ENCODE measurements at places on chromosomes 7 and 10. TPM values are rescaled to one million over a fixed set of nuclear protein-coding genes. Genes with fewer than 3 reads are reported as not detected.

DNA sequence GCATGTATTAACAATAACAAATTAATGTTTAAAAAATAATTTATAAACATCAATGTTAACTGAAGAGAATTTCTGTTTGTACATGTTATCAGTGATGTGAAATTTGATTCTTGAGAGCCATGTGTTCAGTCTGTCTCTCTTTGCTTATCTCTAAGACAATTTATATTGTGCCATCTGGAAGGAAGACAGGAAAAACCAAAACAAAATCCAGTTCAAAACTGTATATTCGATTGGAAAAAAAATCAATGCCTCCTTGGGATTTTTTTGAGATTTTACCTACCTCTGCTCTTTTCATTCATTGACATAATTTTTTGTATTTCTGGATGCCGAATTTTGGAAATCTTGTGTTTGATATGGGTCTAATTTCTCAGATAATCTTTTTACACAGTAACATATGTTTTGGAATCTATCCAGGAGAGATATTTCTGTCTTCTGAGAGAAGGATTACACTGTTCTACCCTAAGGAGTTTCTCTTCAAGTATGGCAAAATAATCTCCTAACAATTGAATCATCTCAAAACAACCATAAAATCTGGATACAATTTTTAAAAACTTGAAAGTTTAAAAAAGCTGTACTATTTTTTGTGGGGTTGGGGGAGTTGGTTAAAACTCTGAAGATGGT, 311.9 kb upstream of the GNAI1 start:
- DNase-seq: no peak
- no peaks in the 10 kb centered on the region for H3K4me1 ChIP-seq
- no peaks in the 10 kb centered on the region for H3K36me3 ChIP-seq

- peak overlapping the region; percentile 90 for H3K4me3 ChIP-seq
- H3K27ac ChIP-seq: peak overlapping the region; percentile 30
- H3K36me3 ChIP-seq: no peaks in the 10 kb centered on the region
- H3K4me1 ChIP-seq: peaks cover 6% of the 10 kb centered on the region
Measured at GRCh38 chr7:2313450-2314208, 612 bp downstream of the SNX8 start.

DNA sequence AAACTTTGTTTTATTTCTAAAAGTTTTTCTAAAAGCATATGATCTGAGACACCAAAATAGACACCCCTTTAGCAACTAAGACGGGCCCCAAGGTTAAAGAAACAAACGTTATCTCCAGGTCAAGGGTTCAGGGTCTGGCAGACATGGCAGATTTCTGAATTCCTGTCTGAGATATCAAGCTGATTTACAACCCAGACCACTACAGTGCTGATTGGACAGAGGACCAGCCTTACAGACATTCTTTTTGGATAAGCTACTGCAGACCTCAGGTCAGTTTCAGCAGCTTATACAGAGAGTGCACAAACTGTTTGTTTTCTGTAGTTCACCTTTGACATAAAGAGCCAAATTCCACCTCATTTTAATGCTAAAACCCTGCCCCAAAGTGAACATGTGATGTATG, 34.8 kb downstream of the SVOPL start:
- H3K27me3 ChIP-seq: peaks cover 2% of the 10 kb centered on the region
- H3K4me3 ChIP-seq: no peak overlapping the region
- H3K4me1 ChIP-seq: no peaks in the 10 kb centered on the region
- H3K36me3 ChIP-seq: no peaks in the 10 kb centered on the region

DNA sequence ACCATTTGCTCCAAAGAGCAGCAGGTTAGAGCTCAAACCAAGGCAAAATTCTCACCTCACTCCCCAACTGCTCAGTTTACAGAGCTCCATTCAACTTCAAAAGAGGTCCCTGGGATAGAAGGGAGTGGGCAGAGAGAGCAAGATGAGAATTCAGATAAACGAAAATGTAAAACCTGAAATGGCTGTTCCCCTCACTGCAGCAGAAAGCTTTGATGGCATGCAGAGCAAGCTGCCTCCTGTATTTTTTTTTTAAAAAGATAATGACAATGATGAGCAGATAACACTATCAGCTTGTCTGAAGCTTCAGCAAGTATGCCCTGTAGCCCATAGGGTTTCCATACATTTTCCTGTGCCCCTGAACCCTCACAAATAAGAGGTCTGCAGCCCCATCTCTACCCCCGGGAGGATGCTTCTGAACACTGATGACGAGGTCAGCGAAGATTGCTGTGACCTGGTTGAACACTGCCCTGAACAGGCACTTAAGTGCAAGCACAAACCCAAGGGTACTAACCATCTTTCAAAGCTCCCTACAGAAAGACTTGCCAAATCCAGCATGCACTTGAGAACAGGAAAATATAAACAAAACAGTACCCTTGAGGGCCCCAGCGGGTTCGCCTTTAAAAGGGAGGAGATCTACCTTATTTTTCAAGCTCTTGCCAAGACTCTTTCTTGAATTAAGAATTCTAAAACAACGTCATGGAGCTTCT, 81.3 kb downstream of the GLI3 start:
- no peak overlapping the region for H3K27ac ChIP-seq
- no peaks in the 10 kb centered on the region for H3K36me3 ChIP-seq
- H3K4me1 ChIP-seq: no peaks in the 10 kb centered on the region
- no peak overlapping the region for H3K4me3 ChIP-seq

GRCh38 chr10:69466158-69466490, 14.9 kb downstream of the TSPAN15 start:
- no peak overlapping the region for H3K27ac ChIP-seq
- H3K36me3 ChIP-seq: no peaks in the 10 kb centered on the region
- peaks cover 49% of the 10 kb centered on the region for H3K4me1 ChIP-seq
- H3K4me3 ChIP-seq: no peak overlapping the region
- DNase-seq: no peak

Gene C10orf143
- 0.44 TPM for total RNA-seq

Gene RFC2
- 40.0 TPM for total RNA-seq

- H3K27ac ChIP-seq: no peak overlapping the region
- H3K36me3 ChIP-seq: no peaks in the 10 kb centered on the region
- H3K4me3 ChIP-seq: no peak overlapping the region
- no peak for DNase-seq
- H3K4me1 ChIP-seq: no peaks in the 10 kb centered on the region
- no peaks in the 10 kb centered on the region for H3K27me3 ChIP-seq
Measured at GRCh38 chr7:87816389-87816788, 59.8 kb downstream of the SLC25A40 start.

Gene SPOCK2
- 0.67 TPM for total RNA-seq

DNA sequence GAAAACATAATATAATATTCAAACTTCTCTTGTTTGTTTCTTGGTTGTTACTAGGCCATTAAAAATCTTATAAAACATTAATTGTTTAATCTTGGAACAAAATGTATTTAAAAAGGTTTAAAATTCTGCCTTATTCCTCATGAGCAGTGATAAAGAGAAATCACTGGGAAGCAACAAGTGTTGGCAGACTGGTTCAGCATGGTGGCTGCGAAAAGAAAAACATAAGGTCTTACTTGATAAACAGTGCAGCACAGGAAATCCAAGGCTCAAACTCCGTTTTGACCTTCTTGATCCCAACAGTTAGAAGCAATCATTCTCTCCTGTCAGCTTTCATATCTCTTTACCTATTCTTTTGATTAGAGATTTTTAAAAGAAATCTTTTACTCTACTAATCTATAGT, 530.8 kb downstream of the CNTNAP2 start:
- no peak for DNase-seq
- H3K27ac ChIP-seq: no peak overlapping the region
- no peaks in the 10 kb centered on the region for H3K4me1 ChIP-seq
- no peaks in the 10 kb centered on the region for H3K27me3 ChIP-seq

- DNase-seq: no peak
- H3K4me1 ChIP-seq: no peaks in the 10 kb centered on the region
- no peaks in the 10 kb centered on the region for H3K36me3 ChIP-seq
- H3K4me3 ChIP-seq: no peak overlapping the region
Measured at GRCh38 chr10:108014145-108014901, 849.8 kb upstream of the SORCS1 start.

- H3K4me3 ChIP-seq: no peak overlapping the region
- H3K36me3 ChIP-seq: peaks cover 8% of the 10 kb centered on the region
- DNase-seq: peak; percentile 16
- no peak overlapping the region for H3K27ac ChIP-seq
- H3K27me3 ChIP-seq: no peaks in the 10 kb centered on the region
Measured at GRCh38 chr7:77649716-77650349, 46.4 kb upstream of the RSBN1L start.

Gene CXCL12
- 1.4 TPM for total RNA-seq

- H3K27ac ChIP-seq: peak overlapping the region; percentile 15
- peak; percentile 94 for DNase-seq
- H3K4me3 ChIP-seq: no peak overlapping the region
- peaks cover 65% of the 10 kb centered on the region for H3K4me1 ChIP-seq
- H3K27me3 ChIP-seq: no peaks in the 10 kb centered on the region
Measured at GRCh38 chr10:71978476-71978875, 14.3 kb downstream of the CHST3 start.

Gene SYNPO2L
- total RNA-seq: not detected

DNA sequence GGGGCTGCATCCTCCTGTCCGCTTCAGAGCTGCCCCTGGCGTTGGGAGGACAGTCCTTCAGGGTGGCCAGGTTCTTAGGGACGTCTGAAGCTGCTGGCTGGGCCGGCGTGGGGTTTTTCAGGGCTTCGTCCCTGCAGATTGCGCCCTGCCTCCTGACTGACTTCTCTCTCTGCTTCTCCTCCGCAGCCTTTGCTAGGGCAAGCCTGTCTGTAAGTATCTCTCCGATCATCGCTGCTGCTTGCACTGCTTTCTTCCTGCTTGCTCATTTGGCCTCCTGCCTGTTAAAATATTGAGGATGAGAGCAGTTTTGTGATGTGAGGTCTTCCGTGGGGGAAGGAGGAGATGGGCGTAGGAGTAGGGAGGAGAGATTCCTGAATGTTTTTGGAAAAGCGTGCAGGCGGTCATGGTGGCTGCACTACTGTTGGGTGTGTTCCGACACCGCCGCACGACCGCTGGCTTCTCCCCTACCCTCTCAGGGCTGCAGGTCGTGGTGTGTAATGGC, 25.3 kb downstream of the PFKFB3 start:
- peak; percentile 53 for DNase-seq
- peaks cover 14% of the 10 kb centered on the region for H3K4me1 ChIP-seq
- H3K36me3 ChIP-seq: peaks cover 45% of the 10 kb centered on the region
- no peaks in the 10 kb centered on the region for H3K27me3 ChIP-seq
- H3K4me3 ChIP-seq: no peak overlapping the region

- no peak overlapping the region for H3K4me3 ChIP-seq
- H3K4me1 ChIP-seq: no peaks in the 10 kb centered on the region
- no peak for DNase-seq
- H3K27ac ChIP-seq: no peak overlapping the region
- no peaks in the 10 kb centered on the region for H3K27me3 ChIP-seq
- no peaks in the 10 kb centered on the region for H3K36me3 ChIP-seq
Measured at GRCh38 chr10:56095506-56096225, 265.4 kb downstream of the ZWINT start.

DNA sequence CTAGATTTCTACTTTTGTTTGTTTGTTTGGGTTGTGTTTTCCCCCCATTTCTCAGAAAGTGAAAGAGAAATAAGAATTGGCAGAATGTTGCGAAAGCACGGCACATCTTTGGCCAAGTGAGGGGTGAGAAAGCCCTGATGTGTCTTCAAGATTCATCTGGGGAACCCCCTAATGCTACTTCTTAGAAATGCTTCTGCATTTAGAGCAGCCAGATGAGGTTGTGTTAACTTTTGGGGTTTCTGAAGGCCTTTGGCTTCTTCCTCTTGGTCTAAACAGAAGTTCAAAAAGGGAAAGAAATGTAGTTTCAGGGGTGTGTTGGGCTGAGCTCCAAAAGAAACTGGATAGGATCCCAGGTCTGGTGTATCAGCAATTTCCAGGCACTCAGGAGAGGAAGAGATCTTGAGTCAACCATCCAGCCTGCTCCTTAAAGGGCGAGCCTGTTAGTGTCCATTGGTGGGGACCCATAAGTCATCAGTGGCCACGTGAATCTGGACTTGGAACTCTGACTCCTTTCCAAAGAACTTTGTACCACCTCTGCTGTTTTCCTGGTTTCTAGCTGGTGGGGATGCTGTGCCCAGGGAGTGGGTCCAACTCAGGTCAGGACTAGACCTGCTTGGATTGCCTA, 6.5 kb downstream of the DUSP5 start:
- no peaks in the 10 kb centered on the region for H3K36me3 ChIP-seq
- no peaks in the 10 kb centered on the region for H3K27me3 ChIP-seq
- peaks cover 77% of the 10 kb centered on the region for H3K4me1 ChIP-seq
- H3K27ac ChIP-seq: peak overlapping the region; percentile 92
- DNase-seq: peak; percentile 94

DNA sequence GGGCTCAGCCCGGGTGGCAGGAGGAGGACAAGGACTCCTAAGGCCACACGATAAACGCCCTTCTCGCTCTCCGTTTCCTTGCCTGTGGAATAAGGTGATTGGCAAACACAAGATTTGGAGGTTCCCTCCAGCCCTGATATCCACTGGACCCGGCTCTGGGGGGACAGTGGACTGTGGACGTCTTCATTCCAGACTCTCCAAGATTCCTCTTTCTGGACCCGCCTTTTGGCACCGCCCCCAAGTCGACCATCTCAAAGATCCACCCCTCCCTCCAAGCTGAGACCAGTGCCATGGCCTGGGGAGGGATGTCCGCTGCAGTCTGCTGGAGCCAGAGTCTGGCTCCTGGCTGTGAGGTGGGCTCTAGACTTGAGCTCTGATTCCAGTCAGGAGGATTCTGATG, 23.6 kb downstream of the ZNF783 start:
- H3K36me3 ChIP-seq: peaks cover 3% of the 10 kb centered on the region
- peak overlapping the region; percentile 76 for H3K4me3 ChIP-seq
- peaks cover 9% of the 10 kb centered on the region for H3K4me1 ChIP-seq
- no peak overlapping the region for H3K27ac ChIP-seq

Gene CEP55
- 58.9 TPM for total RNA-seq

- no peaks in the 10 kb centered on the region for H3K36me3 ChIP-seq
- H3K4me1 ChIP-seq: no peaks in the 10 kb centered on the region
- no peak overlapping the region for H3K4me3 ChIP-seq
- no peak overlapping the region for H3K27ac ChIP-seq
- no peaks in the 10 kb centered on the region for H3K27me3 ChIP-seq
Measured at GRCh38 chr7:930975-931758, 23.3 kb downstream of the ADAP1 start.

Gene EBF3
- 2.0 TPM for total RNA-seq

DNA sequence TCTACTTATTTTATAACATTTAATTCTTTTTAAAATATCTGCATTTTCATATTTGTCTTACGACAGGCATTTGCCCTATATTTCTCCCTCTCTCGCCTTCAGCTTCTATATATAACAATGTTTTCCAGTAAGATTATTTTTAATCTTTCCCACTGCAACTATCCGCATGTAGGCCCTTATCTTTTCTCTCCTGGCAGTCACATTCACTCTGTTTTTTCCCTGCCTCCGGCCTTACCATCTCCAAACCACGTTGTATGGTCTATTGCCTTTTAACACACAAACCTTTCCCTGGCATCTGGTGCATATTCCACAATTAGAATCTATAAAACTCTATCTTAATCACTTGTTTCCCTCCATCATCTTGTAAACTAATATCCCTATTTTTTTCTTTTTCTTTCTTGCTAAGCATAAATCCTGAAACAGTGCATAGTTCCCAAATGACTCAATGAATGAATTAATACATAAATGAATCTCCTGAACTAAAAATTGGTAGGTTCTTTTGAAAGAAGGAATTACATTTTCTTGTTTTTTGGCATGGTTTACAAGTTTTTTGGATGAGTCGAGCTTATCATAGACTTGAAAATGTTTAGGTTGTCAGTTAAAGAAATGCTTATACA, 173.2 kb downstream of the SEMA3A start:
- H3K4me3 ChIP-seq: no peak overlapping the region
- H3K27ac ChIP-seq: no peak overlapping the region
- no peak for DNase-seq
- H3K4me1 ChIP-seq: peaks cover 15% of the 10 kb centered on the region

Gene RBP4
- not detected for total RNA-seq

Gene DNAJC2
- total RNA-seq: 33.3 TPM

GRCh38 chr10:29733323-29733722, 98.6 kb upstream of the SVIL start:
- H3K27me3 ChIP-seq: no peaks in the 10 kb centered on the region
- no peak overlapping the region for H3K27ac ChIP-seq
- H3K36me3 ChIP-seq: no peaks in the 10 kb centered on the region
- no peak for DNase-seq

Gene IDI2
- total RNA-seq: not detected
